ENCODE measurements at places on chromosomes 4 and X.

DNA sequence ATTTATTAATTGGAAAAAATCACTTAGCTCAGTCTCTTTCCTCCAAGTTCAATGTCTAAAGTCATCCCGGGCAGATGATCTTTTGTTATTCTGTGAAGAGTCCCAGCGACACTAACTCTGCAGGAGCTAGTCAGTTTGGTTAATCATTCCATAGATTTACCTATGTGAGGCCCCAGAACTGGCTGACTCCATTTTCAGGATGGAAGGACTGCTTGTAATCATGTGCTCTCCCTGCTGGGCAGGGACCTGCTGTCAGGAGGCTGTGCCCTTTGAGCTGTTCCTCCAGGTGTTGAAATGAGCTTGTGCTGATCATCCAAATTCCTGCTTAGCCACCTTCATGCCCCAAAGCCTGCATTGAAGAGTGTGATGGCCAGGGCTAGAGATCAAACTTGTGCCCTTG, 169.8 kb downstream of the NHS start:
- no peak for DNase-seq

GRCh38 chr4:83009529-83009928, 1.1 kb downstream of the LIN54 start:
- no peak for DNase-seq

DNA sequence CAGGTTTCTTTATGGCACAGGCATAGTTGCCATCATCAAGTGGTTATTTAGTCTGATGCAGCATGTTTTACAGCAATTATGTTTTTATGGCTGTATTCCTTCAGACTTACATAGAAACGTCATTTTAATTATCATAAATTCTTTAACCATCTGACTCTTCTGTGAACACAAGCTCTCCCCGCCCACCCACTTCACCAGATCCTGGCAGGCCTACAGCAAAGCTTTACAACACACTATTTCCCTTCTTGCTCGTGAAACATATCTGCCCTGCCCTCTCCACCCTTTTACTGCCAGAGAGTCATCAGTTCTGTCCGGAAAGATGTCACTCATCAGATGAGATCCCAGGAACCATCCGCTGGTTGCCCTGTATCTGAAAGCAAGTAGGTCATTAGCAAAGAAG, 120.5 kb downstream of the HS6ST2 start:
- DNase-seq, result no peak

- no peak for DNase-seq
Measured at GRCh38 chr4:177713454-177713853, 271.2 kb upstream of the AGA start.

DNA sequence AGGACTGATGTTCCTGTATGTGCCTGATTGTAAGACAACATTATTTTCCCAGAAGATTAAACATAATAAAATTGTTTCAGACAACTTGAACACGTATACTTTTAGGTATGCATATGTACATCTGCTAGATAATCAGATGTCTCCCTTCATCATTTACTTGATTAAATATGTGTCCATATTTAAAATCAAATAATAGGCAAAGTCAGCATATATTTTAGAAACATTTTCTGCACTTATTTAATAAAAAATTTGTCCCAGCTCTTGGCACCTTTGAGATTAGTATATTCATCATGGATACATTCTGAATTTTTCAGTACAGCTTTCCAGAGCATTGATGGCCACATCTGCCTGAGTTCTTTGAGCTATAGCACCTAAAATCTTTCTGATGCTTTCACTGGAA, 106.0 kb downstream of the ARHGAP10 start:
- no peak for DNase-seq

GRCh38 chr4:2281575-2282343, 19.9 kb upstream of the MXD4 start:
- peak; percentile 54 for DNase-seq

- peak; percentile 62 for DNase-seq
Measured at GRCh38 chrX:150486011-150486410, 82.4 kb upstream of the MTM1 start.

- DNase-seq, result peak; percentile 55
Measured at GRCh38 chrX:3815896-3816664, 102.6 kb upstream of the PRKX start.

DNA sequence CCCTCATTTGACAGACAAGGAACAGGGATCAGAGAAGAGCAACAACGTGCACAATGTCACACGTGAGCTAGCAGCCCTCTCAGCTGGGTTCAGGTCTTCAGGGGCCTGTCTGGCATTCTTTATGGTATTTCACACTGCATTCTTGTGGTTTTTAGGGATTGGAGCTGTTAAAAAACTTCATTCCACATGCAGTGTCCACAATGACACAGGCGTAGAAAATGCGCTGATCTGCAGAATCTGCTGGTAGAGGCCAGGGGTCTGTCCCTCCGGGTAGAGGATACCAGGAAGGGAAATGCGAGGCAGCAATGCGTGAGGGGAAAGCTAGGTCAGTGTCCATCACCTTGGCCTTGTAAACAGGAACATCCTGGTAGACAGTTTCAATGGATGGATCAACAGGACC, 36.6 kb downstream of the MAP7D3 start:
- no peak for DNase-seq

GRCh38 chrX:133544115-133544514, 128.8 kb upstream of the GPC4 start:
- no peak for DNase-seq

- DNase-seq, result no peak
Measured at GRCh38 chrX:6226596-6227452, 1.8 kb downstream of the NLGN4X start.

GRCh38 chr4:38292529-38292928, 332.3 kb downstream of the PTTG2 start:
- DNase-seq, result no peak

GRCh38 chr4:36067116-36067515, 177.2 kb downstream of the ARAP2 start:
- DNase-seq, result no peak

DNA sequence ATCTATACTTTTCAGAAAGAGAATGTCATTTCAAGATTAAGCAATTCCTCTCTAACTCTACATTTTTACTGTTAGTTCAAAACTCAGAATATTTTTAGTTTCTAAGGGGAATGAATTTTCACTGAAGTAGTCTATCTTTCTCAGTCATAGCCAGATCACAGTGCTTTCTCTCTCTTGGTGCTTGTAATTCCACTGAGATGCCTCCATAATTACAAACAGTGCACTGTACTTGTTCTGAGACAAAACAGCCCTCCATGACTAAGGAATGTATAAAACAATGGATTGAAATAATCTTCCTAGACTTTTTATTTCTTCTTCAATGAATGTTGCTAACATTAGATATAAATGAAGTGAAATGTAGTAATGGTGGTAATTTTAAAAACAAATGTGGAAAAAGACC, 603.2 kb upstream of the FAM241A start:
- DNase-seq, result no peak

- DNase-seq, result no peak
Measured at GRCh38 chrX:132415012-132415411, 73.8 kb downstream of the MBNL3 start.

GRCh38 chr4:38958453-38959190, 73.6 kb downstream of the TMEM156 start:
- DNase-seq, result no peak

GRCh38 chr4:3256230-3257102, 7.5 kb downstream of the MSANTD1 start:
- DNase-seq, result no peak

DNA sequence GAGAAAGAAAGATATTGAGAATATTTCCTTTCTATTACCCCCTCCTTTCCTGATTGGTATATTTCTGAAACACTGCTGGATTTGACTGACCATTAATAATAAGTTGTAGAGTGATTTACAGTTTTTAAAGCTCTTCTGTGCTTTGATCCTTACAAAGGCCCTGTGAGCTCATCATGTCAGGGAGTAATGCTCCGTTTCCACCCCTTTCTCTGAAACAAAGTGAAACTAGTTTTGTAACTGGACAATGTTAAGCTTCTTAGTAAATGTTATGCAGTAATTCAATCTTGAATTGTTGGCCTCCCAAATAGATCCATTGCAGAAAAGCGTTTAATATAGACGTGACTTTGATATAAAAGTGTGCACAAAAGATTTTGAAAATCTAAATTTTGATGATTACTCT, 190.1 kb upstream of the GNPDA2 start:
- DNase-seq, result no peak

- peak; percentile 44 for DNase-seq
Measured at GRCh38 chr4:26175006-26175786, 145.6 kb upstream of the RBPJ start.

- no peak for DNase-seq
Measured at GRCh38 chrX:123993326-123993725, 31.8 kb downstream of the STAG2 start.

DNA sequence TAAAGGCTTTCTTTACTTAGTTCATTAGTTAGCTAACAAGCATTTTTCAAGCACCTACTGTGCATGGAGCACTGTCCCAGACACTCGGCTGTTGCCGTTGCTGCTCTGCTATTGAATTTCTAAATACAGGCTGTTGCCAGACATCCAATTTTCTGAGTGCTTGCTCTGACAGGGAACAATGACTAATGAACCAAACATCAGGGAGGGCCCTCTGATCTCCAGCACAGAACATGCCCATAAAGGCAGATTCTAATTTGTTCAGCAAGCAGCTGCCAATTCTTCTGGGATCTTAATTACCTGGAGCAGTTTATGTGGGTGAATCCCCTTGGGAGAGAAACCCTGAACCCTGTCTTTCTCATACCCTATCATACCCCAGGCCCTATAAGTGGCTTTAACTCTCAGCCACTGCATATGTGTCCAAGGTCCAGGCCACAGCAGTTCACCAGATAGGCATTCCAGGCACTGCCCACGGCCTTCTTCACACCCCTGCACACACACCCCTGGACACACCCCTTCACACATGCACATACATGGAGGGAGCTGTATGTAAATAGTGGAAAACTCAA, 27.9 kb downstream of the TSC22D3 start:
- DNase-seq, result no peak

DNA sequence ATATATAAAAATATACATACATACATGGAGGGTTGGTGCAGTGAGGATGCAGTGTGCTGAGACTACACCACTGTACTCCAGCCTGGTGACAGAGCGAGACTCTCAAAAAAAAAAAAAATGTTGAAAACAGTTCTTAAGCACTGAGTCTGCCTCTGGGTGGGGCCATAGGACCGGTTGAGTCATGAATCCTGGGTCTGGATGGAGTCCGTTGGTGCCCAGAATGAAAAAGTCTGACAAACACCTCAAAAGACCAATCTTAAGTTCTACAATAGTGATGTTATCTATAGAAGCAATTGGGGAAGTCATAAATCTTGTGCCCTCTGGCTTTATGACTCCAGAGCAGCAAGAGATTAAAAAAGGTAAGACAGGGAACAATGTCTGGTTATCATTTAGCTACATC, 70.4 kb downstream of the FGFBP1 start:
- DNase-seq, result peak; percentile 16

GRCh38 chrX:150086371-150086770, 148.1 kb upstream of the EOLA2 start:
- DNase-seq, result no peak

DNA sequence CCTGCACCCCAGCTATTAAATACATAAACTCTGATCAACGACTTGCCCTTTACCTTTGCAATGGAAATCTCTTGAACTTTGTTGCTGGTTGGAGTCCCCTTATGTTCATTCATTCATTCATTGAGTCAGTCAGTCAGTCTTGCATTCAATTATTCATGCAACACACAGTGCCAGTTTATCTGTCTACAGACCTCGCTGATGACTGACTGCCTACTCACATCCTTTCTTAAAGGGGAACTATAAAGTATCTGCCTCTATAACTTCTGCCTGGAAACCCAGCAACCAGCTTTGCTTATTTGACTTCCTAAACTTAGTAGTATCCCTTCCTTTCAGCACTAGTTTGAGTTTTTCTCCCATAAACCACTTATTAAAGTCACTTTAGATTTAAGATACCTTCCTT, 620.8 kb upstream of the ADGRL3 start:
- DNase-seq, result no peak

GRCh38 chr4:66340286-66340893, 670.1 kb upstream of the EPHA5 start:
- no peak for DNase-seq

DNA sequence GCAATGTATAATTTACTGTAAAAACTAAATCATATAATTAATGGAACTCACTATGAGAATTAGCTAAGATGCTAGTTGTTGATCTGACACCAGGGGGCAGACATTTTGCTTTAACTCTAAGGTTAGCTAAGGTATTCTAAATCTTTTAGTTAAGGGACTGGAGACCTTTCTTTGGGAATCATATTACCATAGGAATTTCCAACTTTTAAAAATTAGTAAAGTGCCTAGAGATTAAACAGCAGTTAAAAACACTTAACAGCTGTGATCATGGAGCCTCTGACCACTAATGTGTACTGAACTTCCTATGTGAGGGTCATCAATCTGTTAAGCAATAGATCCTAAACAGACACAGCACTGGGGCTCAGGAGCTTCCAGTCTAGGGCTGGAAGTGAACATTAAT, 226.6 kb downstream of the NSUN7 start:
- DNase-seq, result peak; percentile 16

GRCh38 chrX:72045141-72045540, 86.6 kb downstream of the RTL5 start:
- DNase-seq, result no peak

GRCh38 chrX:153769865-153770600, 6.0 kb downstream of the PLXNB3 start:
- DNase-seq, result no peak

DNA sequence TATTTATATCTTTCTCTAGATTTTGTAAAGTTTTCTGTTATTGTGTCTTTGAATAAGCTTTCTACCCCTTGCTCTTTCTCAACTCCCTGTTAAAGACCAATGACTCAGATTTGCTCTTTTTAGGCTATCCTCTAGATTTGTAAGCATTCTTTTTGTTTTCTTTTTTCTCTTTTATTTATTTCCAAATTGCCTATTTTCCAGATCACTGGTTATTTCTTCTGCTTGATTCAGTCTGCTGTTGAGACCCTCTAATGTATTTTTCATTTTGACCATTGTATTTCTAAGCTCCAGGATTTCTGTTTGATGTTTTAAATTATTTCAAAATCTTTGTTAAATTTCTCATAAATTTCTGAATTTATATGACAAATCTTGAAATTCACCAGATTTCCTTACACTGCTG, 462.6 kb upstream of the GALNT7 start:
- DNase-seq, result no peak

GRCh38 chrX:64306712-64307111, 76.3 kb upstream of the ASB12 start:
- no peak for DNase-seq

- no peak for DNase-seq
Measured at GRCh38 chr4:11748164-11748872, 319.6 kb upstream of the HS3ST1 start.

DNA sequence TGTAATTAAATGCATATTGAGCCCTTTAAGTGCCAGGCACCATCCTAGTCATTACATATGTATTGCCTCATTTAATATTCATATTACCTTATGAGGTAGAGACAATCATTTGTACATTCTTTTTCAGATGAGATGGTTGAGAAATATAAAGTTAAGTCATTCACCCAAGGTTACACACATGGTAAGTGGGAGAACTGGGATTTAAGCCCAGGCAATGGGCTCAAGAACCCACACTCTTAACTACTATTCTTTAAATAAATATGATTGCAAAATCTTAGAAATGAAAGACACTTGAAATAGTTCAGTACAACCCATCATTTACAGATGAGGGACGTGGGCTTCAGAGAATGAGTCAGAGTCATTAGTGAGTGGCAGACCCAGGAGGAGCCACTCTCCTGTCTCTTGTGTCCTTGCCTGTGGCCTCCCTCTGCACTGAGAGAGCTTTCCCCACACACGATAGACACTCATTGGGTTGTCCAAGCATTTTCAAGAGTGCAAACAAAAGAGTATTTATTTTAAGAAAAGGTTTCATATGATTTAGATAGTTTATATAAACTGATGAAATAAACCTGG, 60.8 kb downstream of the NPY1R start:
- DNase-seq, result no peak

GRCh38 chr4:171954650-171955049, 141.4 kb downstream of the GALNTL6 start:
- DNase-seq, result no peak

Data from stimulated activated CD4-positive, alpha-beta T cell treated with anti-CD3 and anti-CD28 coated beads, Interleukin-15, amount 100 ng/mL, for 24 hours (primary cell).